ENCODE measurements at places on chromosomes 5 and 9. TPM values are rescaled to one million over a fixed set of nuclear protein-coding genes. Genes with fewer than 3 reads are reported as not detected.

GRCh38 chr9:77594963-77595362 is 53.2 kb downstream of the GNA14 start:
- DNase-seq: no peak

Gene LCN1
- not detected for polyA plus RNA-seq

DNA sequence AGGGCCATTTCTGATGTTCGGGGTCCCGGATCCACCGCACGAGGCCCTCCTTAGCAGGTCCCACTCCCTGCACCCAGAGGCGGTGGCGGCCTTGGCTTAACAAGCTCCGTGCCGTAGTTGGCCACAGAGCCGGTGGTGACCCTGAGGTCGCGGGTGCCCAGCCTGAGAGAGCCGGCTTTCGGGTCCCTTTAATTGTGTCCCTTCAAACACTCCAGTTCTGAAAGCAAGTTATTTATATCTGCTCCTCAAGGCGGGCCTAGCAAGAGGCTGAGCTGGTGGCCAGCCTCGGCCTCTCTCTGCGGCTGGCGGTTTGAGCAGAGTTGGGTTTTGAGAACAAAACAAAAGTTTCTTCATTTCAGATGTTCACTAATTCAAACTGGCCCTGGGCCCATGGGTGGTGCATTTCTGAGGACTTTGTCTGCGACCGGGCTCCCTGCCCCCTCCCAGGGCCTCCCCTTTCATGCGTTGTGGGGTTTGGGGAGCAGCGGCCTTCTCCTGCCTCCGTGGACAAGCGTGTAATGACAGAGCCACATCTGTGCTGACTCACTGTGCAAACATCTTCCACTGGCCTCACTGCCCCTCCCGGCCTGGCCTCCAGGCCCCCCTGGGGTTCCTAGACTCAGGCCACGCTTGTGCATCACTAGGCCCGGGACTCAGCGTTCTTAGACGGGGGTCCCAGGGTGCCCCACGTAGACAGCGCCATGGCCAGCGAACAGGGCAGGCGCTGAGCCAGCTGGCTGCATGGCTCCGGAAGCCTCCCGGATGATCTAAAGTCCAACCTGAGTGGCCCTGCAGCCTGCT is 49.4 kb upstream of the COL5A1 start:
- DNase-seq: no peak

DNA sequence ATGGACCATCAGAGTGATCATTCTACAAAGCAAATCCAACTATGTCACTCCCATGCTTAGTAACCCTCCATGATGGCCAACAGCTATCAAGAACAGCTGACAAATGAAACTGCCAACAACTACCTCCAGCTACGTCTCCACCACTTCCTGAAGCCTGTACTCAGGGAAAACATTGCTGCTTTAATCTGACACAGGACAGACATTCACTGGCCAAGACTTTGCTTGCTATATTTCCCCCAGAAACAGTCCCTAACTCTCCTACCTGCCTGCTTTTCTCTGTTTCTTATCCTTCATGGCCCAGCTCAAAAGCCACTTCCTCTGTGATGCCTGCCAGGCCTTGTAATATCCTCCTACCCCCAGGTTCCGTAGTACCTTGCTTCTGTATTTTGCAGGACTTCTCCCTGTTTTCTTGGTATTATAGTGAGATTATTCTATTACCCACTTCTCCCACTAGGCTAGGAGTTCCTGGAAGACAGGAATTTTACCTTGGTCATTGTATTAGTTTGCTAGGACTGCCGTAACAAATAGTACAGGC is 14.7 kb upstream of the RAB14 start:
- no peak for DNase-seq

Gene MARCOL
- not detected for polyA plus RNA-seq

- DNase-seq: no peak
These were observed 107.2 kb downstream of the TTLL11 start for GRCh38 chr9:121985792-121986494.

Gene SHISAL2B
- polyA plus RNA-seq: not detected

DNA sequence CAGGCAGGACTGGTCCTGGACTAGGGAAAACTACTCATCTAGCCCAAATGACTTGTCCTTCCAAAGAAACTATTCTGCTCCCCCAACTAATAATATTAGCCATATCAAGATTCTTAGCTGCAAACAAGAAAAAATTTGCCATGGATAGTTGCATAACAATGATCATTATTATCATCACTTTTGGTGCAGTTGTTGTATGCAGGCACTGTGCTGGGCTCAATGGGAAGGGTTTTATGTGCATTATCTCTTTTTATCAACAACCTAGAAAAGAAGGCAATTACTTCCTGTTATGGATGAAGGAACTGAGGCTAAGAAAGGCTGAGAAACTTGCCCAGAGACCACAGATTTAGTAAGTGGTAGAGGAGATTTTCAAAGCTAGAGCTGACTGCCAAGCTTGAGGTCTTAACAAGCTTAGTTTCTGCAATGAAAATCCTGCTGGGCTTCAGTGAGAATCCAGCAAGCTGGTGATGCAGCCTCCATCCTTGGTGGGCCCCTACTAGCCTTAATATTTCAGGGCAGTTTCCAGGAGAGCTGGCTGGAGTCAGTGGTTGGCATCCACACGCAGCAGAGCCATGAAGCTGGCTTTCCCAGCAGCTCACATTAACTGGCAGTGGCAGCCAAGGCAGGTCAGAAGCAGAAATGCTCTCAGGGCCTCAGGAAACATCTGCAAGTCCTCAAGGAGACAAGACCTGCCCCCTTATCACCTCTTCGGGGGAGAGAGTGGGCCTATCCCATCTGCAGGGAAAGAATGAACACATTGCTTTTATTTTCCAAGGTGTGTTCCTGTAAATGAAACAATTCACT is 20.5 kb upstream of the MEGF9 start:
- no peak for DNase-seq

Gene RPS23
- polyA plus RNA-seq: 2,504 TPM

- DNase-seq: no peak
These were observed 4.3 kb upstream of the CLPTM1L start for GRCh38 chr5:1349246-1349645.

- DNase-seq: no peak
These were observed 1.7 kb downstream of the SSBP2 start for GRCh38 chr5:81749192-81749560.

- no peak for DNase-seq
These were observed 49.1 kb downstream of the HOMER1 start for GRCh38 chr5:79464695-79465332.

Gene PLCXD3
- 0.38 TPM for polyA plus RNA-seq

DNA sequence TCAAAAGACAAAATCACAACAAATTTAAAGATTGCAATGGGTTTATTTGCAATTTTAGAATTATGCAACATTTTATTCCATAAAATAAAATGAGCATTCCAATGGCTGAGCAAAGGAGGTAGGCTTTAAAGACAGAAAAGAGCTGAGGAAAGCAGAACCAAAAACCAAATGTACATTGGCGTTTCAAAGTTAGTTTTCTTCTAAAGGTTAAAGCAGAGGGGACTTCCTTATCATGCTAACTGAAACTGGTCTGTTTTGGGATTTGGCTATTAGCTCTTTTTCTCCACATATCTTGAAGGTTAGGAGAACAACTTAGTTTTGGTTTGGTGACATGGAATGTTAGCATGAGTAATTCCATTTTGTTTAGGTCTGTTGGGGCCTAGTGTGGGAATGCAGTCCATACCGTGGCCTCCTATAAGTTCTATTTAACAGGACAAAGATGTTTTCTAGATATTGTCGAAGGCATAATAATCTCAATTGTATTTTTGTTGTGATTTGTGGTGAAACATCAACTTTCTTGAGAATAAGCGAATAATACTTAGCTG is 20.3 kb downstream of the DCP2 start:
- no peak for DNase-seq

Gene IFNW1
- not detected for polyA plus RNA-seq

DNA sequence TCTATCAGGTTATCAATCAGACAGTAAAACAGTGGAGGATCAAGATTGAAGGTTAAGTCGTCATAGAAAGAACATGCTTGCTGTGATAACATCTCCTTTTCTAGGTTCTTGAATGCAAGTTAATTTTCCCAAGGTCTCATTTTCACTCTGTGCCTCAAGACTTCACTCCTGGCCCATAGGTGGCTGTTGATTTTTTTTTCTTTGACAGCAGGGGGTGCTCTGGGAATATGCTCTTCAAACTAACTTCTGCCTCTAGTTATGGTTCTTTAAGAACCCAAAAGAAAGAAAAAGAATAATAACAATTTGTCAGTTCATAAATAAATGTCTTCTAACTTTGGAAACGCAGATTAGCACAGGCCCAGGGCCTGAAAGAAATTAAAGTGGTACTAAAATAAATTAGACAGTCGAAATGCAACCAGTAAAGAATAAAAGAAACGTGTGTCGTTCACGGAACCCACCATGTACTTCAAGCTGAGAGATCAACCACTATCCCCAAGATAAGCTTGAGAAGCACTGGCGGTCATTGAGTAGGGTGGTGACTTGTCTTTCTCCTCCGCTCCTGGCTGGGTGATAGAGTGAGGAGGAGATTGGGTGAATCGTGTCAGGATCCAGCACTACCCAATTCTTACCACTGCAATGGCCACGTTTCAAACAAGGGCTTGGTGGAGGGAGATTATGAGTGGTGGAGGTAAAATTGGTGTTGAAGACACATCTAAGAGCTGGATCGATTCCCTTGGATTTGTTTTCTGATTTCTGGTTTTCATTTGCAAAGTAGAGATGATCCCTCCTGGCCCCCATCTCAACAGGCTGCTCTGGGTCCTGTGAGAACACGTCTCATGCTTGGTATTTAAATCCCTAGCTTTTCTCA is 93.4 kb upstream of the IRX4 start:
- DNase-seq: no peak

GRCh38 chr5:147055089-147055826 is 176.7 kb upstream of the PPP2R2B start:
- no peak for DNase-seq

Gene SLC24A2
- polyA plus RNA-seq: 0.13 TPM

Data from right renal pelvis (tissue), 4 donors.